Sigmoid colon (tissue), 7 donors: ENCODE measurements at places on chromosomes 12 and 14.

DNA sequence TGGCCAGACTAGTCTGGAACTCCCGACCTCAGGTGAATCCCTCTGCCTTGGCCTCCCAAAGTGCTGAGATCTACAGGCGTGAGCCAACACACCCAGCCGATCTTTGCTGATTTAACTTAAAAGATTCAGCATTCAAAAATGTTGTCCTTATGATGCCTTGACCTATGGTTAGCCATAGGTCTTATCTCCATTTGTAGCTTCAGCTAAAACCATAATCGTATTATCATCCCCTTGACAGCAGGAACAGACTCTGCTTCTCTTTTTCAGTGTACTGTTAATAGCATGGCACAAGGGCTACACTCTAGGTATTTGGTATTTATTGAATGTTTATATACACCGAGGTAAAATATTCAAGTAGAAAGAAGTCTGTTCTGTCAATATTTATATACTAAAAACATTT lies 15.3 kb downstream of the CCDC62 start:
- no peak overlapping the region for H3K4me3 ChIP-seq
- no peaks in the 10 kb centered on the region for H3K4me1 ChIP-seq
- H3K27me3 ChIP-seq: no peaks in the 10 kb centered on the region
- no peaks in the 10 kb centered on the region for H3K36me3 ChIP-seq

DNA sequence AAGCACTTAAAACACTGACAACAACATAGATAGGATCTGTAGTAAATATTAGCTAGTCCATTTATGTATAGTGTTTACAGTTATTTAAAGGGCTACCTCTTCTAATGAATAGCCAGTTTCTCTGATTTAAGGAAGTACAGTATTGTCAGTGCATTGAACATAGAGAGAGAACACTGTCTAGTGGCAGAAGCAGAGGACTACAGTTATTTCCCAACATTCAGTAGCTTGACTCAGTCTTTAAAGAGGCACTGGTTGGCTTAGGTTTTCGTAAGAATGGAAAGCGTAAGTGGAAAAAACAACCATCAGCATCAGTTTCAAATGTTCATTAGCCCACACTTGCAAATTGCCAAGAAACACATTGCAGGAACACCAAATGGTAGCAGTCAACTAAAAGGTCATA lies 125.0 kb upstream of the HMGA2 start:
- H3K27ac ChIP-seq: no peak overlapping the region
- no peak for DNase-seq
- no peaks in the 10 kb centered on the region for H3K36me3 ChIP-seq
- no peaks in the 10 kb centered on the region for H3K4me1 ChIP-seq
- no peak overlapping the region for H3K4me3 ChIP-seq
- H3K27me3 ChIP-seq: no peaks in the 10 kb centered on the region

DNA sequence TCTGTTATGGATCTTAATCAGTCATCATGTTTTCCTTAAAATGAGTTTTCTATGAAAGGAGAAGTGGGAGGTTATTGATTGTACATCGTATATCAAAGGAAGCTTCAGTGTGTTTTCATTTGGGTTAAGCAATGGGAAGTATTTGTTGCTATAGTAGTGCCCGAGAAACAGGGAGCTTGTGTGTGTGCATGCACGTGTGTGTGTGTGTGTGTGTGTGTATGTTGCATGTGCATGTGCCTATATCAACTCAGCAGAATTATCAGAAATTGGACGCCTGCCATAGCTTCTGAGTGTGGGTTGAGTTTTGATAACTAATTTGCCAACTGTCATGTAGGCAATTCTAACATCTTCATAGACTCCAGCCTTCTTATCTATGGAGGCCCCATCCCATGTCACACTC lies 246.1 kb upstream of the CRY1 start:
- no peaks in the 10 kb centered on the region for H3K27me3 ChIP-seq
- no peak overlapping the region for H3K27ac ChIP-seq
- no peaks in the 10 kb centered on the region for H3K4me1 ChIP-seq
- no peaks in the 10 kb centered on the region for H3K36me3 ChIP-seq
- no peak for DNase-seq

DNA sequence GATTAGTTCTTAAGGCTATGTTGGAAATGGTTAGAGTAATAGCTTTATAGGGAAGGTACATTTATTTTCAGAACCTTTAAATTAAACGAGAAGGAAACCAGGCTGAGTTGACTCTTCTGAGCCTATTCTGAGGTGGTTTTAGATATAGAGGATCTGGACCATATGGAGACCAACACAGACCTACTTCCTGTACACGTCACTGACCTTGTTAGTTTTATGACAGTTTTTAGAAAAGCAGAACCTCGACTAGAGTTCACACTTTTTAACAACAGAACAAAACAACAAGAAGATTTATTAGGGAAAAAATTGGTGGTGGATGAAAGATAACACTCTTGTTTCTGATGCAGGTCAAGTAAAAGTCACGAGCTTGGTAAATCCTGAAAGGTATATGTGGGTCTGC lies 107.1 kb downstream of the NPAS3 start:
- H3K4me3 ChIP-seq: no peak overlapping the region
- DNase-seq: no peak
- H3K27me3 ChIP-seq: no peaks in the 10 kb centered on the region
- no peak overlapping the region for H3K27ac ChIP-seq
- H3K4me1 ChIP-seq: no peaks in the 10 kb centered on the region
- H3K36me3 ChIP-seq: no peaks in the 10 kb centered on the region

GRCh38 chr12:69026336-69026735 lies 93.4 kb upstream of the CPM start:
- no peaks in the 10 kb centered on the region for H3K4me1 ChIP-seq
- no peak for DNase-seq
- H3K36me3 ChIP-seq: no peaks in the 10 kb centered on the region
- H3K27me3 ChIP-seq: no peaks in the 10 kb centered on the region
- H3K27ac ChIP-seq: no peak overlapping the region
- H3K4me3 ChIP-seq: no peak overlapping the region

GRCh38 chr12:112386726-112387125 lies 4.5 kb upstream of the HECTD4 start:
- no peak overlapping the region for H3K4me3 ChIP-seq
- H3K4me1 ChIP-seq: peaks cover 14% of the 10 kb centered on the region
- H3K27ac ChIP-seq: no peak overlapping the region
- H3K27me3 ChIP-seq: no peaks in the 10 kb centered on the region
- H3K36me3 ChIP-seq: no peaks in the 10 kb centered on the region

- H3K27me3 ChIP-seq: no peaks in the 10 kb centered on the region
- H3K4me1 ChIP-seq: peaks cover 47% of the 10 kb centered on the region
- peak overlapping the region; percentile 65 for H3K4me3 ChIP-seq
- no peak for DNase-seq
Observed at GRCh38 chr12:50923361-50924130, 28.8 kb upstream of the HIGD1C start.

GRCh38 chr12:76878099-76878898 lies 520 bp downstream of the CSRP2 start:
- peaks cover 25% of the 10 kb centered on the region for H3K4me1 ChIP-seq
- peak overlapping the region; percentile 92 for H3K27ac ChIP-seq
- peak overlapping the region; percentile 55 for H3K4me3 ChIP-seq
- no peaks in the 10 kb centered on the region for H3K36me3 ChIP-seq

GRCh38 chr12:80320121-80320678 lies 123.8 kb upstream of the PTPRQ start:
- H3K27ac ChIP-seq: no peak overlapping the region
- no peaks in the 10 kb centered on the region for H3K36me3 ChIP-seq
- no peak overlapping the region for H3K4me3 ChIP-seq
- H3K27me3 ChIP-seq: no peaks in the 10 kb centered on the region

DNA sequence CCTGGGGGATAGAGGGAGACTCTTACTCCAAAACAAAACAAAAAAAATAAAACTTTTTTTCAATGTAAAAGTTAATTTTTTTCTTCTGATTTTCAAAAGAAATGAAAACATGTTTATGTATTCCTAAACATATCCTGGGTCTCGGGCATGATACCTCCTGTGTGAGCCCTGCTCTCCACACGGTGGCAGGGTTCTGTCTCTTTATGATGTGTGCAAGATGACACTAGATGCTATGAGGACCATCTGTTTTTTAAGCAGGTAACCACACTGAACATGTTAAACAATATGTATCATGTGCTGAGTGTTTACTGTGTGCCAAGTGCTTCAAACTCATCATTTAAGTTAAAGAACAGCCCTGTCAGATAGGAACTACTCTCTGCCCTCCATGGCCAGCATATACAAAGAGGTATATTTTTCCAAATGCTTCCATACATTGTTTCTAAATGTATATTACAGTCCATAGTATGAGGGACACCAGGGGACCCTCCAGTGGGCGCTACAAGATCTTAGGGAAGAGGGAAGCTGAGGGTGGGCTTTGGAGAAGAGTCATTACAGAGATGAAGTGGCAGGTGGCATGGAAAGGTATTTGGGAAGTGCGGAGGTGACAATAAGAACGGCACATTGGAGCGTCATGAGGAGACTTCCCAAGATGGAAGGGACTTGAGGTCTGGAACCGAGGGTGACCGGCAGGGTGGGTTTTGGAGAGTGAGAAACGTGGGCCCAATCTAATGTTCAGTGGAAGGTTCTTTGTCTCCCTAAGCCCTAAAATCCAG lies 28.5 kb downstream of the FOS start:
- H3K36me3 ChIP-seq: no peaks in the 10 kb centered on the region
- H3K4me3 ChIP-seq: no peak overlapping the region
- no peak for DNase-seq
- H3K27me3 ChIP-seq: no peaks in the 10 kb centered on the region
- peaks cover 23% of the 10 kb centered on the region for H3K4me1 ChIP-seq

DNA sequence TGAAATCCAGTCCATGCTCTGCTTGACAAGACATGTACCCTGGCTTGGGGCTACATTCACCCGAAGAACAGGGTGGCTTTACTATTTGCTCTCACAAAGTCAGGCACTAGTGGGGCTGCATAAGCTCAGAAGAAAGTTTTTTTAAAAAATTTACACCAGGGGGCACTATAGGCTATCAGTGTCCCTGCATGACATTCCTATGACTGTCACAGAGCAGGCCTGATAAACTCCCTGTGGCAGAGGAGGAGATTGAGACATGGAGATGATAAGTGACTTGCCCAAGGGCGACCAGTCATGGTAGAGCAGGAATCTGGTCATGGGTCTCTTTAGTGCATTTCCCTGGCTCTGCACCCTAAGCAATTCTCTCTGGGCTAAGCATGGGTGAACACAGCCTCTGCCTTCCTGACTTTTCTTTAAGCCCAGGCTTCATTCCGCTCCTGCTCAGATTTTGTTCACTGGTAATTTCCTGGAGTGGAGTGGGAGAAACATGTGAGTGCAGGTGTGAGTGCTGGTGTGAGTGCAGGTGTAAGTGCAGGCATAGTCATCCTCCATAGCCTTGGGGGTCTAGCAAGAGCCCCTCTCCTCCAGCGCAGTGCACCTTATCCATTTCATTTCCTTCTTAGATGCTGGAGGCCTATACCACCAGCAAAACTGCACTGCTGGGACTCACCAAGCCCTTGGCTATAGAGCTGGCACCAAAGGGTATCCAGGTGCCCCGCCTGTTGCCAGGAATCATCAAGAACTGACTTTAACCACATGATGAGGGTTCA lies 91.6 kb downstream of the DHRS2 start:
- DNase-seq: no peak
- H3K4me1 ChIP-seq: no peaks in the 10 kb centered on the region
- no peak overlapping the region for H3K4me3 ChIP-seq

GRCh38 chr12:78210506-78210860 lies 379.8 kb downstream of the NAV3 start:
- H3K27ac ChIP-seq: no peak overlapping the region
- no peak for DNase-seq
- no peaks in the 10 kb centered on the region for H3K36me3 ChIP-seq

DNA sequence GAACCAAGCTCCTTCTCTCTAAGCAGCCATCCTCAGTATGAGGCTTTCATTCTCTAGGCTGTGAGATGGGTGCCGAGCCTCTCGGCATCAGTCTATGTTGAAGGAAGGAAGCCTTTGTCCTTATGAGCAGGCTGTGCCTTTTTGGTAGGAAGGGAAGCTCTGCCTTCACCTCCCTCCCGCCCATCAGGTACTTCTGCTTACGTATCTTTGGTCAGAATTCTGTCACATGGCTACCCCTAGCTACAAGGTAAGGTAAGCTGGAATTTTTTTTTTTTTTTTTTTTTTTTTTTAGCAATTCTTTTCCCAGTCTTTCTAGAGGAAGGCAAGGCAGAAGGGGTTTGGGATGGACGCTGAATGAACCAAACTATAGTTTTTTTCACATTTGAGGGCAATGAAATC lies 16.9 kb downstream of the BATF start:
- no peak overlapping the region for H3K27ac ChIP-seq
- H3K27me3 ChIP-seq: no peaks in the 10 kb centered on the region
- no peak overlapping the region for H3K4me3 ChIP-seq
- H3K36me3 ChIP-seq: no peaks in the 10 kb centered on the region

GRCh38 chr12:53825246-53826081 lies 73.7 kb upstream of the CISTR start:
- no peak overlapping the region for H3K27ac ChIP-seq
- DNase-seq: no peak
- H3K4me1 ChIP-seq: no peaks in the 10 kb centered on the region
- H3K27me3 ChIP-seq: no peaks in the 10 kb centered on the region
- no peaks in the 10 kb centered on the region for H3K36me3 ChIP-seq

DNA sequence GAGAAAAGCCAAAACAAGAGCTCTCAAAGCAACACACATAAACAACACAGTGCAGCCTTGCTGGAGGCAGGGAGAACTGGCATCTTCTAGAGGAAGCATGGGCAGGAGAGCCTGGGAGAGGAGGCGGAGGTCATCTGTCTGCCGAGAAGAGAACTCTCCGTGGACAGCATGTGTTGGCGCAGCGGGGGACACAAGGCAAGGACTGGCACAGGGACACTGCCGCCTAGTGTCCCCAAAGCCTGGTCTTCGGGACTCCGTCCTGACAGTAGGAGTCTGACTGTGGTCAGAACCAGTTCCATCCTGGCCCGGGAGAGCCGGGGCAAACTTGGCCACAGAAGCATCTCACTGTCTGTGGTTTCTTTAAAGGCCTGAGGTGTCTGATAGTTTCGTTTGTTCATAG lies 47.3 kb downstream of the KCNA1 start:
- no peak overlapping the region for H3K27ac ChIP-seq
- H3K27me3 ChIP-seq: no peaks in the 10 kb centered on the region
- no peaks in the 10 kb centered on the region for H3K36me3 ChIP-seq
- peaks cover 11% of the 10 kb centered on the region for H3K4me1 ChIP-seq
- no peak for DNase-seq

- no peaks in the 10 kb centered on the region for H3K27me3 ChIP-seq
- DNase-seq: no peak
- no peak overlapping the region for H3K4me3 ChIP-seq
Observed at GRCh38 chr12:111953455-111953854, 59.5 kb downstream of the TMEM116 start.

- H3K27ac ChIP-seq: no peak overlapping the region
- H3K4me1 ChIP-seq: no peaks in the 10 kb centered on the region
- no peak for DNase-seq
- H3K4me3 ChIP-seq: no peak overlapping the region
- H3K27me3 ChIP-seq: no peaks in the 10 kb centered on the region
Observed at GRCh38 chr14:98301681-98302080, 970.3 kb downstream of the BCL11B start.

- H3K27me3 ChIP-seq: no peaks in the 10 kb centered on the region
- H3K27ac ChIP-seq: no peak overlapping the region
- no peaks in the 10 kb centered on the region for H3K36me3 ChIP-seq
- H3K4me1 ChIP-seq: no peaks in the 10 kb centered on the region
- H3K4me3 ChIP-seq: no peak overlapping the region
Observed at GRCh38 chr12:30996752-30997151, 70.2 kb downstream of the TSPAN11 start.
